ENCODE measurements at places on chromosomes 11 and 22.

- no peaks in the 10 kb centered on the region for H3K4me1 ChIP-seq
- no peak overlapping the region for H3K4me3 ChIP-seq
- H3K27me3 ChIP-seq: no peaks in the 10 kb centered on the region
Observed at GRCh38 chr11:94655291-94655690, 88.1 kb downstream of the PIWIL4 start.

GRCh38 chr22:45397806-45398205 lies 15.6 kb downstream of the SMC1B start:
- no peaks in the 10 kb centered on the region for H3K36me3 ChIP-seq
- no peak overlapping the region for H3K27ac ChIP-seq
- H3K27me3 ChIP-seq: no peaks in the 10 kb centered on the region
- DNase-seq: no peak

DNA sequence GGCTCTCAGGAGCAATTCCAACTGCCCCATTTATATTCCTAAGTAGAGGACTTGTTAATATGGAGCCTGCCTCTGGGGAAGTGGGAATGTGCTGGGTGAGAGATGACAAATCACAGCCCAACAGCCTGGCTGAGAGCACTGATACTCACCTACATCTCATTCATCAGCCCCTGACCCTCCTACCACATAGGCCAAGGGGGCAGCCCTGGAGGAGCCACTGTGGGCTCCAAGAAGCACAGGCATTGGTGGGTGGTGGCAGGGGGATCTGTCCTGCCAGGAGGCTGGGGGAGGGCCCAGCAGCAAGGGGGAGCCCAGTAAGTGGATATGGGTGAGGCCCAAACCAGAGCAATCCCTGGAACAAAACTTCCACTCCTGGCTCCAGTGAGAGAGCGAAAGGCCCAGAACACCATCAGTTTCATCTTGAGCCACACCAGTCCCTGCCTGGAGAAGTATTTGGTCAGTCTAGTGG lies 79.7 kb downstream of the BUD13 start:
- H3K4me3 ChIP-seq: no peak overlapping the region
- H3K36me3 ChIP-seq: no peaks in the 10 kb centered on the region
- H3K4me1 ChIP-seq: no peaks in the 10 kb centered on the region
- DNase-seq: no peak
- H3K27me3 ChIP-seq: no peaks in the 10 kb centered on the region

DNA sequence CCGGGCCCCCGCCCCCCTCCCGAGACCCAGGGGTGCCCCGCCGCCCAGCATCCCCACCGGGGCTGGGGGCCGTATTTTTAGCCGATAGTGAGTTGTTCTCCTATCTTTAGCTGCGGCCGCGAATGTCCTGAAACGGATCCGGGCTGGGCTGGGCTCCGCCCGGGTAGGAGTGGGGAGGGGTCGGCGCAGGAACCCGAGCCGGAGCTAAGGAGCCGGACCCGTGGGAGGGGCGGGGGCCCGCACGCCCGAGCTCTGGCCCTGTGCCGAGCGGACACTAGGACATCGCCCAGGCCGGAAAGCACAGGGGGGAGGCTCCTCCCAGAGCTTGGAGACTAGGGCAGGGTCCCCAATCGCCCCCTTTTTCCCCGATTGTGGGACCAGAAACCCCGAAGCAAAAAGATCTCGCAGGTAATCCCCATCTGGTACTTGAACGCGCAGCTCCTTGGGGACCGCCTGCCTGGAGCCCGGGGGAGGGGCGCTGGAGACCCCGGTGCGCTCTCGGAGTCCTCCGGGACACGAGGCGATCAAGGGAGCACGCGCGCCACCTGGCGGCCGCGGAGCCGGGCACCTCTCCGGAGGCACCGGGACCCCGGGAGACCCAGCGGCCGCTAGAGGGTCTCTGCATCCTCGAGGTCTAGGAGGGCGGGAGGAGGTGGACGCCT lies 669 bp downstream of the CDC42EP2 start:
- H3K4me3 ChIP-seq: peak overlapping the region; percentile 80
- DNase-seq: peak; percentile 96
- H3K4me1 ChIP-seq: peaks cover 19% of the 10 kb centered on the region
- no peaks in the 10 kb centered on the region for H3K36me3 ChIP-seq

DNA sequence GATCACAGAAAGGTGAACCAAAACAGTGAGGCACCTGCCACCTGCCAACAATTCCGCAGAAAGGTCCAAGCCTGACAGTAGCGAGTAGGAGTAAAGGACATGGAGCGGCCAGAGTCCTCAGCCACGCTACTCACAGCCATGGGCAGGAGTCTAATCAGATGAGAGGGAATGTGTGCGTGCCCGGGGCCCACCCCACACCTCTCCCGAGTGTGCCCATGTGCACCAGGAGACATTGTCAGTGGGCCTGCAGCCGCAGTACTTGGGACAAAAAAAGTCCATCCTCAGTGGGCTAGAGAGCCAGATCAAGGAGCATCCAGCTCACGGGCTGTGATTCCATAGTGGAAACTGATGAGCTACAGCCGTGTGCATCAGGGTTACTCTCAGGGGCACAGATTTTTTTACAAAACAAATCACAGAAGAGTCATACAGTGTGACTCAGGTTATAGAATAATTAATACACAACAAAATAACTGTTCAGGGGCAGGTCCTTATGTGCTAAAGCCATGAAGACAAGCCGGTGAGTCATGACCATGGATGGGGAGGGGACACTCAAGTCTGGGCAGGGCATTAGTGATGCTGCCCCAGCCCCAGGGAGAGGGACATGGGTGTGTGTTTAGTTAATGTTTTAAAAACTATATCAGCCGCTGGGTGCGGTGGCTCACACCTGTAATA lies 12.0 kb downstream of the SART1 start:
- no peak for DNase-seq
- no peak overlapping the region for H3K4me3 ChIP-seq
- H3K27ac ChIP-seq: no peak overlapping the region

DNA sequence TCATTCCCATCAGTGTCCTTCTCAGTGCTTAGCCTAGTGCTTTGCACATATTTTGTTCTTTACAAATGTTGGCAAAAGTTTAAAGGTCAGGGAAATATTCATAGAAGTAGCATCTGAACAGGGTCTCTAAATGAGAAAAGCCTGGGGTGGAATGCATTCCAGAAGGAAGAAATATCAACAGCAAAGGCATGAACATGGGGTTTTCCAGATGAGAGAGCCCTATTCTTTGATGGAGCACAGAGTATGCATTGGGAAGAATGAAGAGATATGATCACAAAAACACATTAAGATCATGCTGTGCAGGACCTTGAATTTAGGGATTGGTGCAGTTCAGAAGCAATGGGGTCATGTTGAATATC lies 140.2 kb downstream of the SNX19 start:
- H3K27ac ChIP-seq: no peak overlapping the region
- H3K4me1 ChIP-seq: no peaks in the 10 kb centered on the region
- no peaks in the 10 kb centered on the region for H3K36me3 ChIP-seq
- H3K4me3 ChIP-seq: no peak overlapping the region

DNA sequence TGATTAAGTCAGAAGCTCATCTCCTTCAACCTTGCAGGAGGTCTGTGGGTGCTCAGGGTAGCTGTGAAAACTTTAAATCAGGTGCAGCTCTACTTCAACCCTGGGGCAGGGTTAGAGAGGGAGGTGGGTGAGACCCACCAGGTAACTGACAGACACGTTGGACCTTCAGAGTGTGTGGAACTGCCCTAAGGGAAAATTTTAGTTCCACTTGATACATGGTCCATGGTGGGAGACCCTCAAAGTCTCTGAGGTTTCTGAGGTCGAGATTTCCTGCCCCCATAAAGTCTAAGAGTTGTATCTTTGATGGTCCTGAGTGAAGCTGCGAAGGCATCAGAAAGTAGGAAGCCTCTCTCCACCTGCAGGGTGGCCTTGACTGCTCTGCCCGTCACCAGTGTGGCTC lies 23.9 kb upstream of the NNMT start:
- no peak for DNase-seq
- H3K27ac ChIP-seq: no peak overlapping the region
- no peaks in the 10 kb centered on the region for H3K36me3 ChIP-seq
- no peak overlapping the region for H3K4me3 ChIP-seq

GRCh38 chr11:3667149-3668035 lies 3.8 kb downstream of the CHRNA10 start:
- H3K27ac ChIP-seq: no peak overlapping the region
- no peak for DNase-seq
- no peak overlapping the region for H3K4me3 ChIP-seq
- no peaks in the 10 kb centered on the region for H3K4me1 ChIP-seq
- H3K27me3 ChIP-seq: no peaks in the 10 kb centered on the region

DNA sequence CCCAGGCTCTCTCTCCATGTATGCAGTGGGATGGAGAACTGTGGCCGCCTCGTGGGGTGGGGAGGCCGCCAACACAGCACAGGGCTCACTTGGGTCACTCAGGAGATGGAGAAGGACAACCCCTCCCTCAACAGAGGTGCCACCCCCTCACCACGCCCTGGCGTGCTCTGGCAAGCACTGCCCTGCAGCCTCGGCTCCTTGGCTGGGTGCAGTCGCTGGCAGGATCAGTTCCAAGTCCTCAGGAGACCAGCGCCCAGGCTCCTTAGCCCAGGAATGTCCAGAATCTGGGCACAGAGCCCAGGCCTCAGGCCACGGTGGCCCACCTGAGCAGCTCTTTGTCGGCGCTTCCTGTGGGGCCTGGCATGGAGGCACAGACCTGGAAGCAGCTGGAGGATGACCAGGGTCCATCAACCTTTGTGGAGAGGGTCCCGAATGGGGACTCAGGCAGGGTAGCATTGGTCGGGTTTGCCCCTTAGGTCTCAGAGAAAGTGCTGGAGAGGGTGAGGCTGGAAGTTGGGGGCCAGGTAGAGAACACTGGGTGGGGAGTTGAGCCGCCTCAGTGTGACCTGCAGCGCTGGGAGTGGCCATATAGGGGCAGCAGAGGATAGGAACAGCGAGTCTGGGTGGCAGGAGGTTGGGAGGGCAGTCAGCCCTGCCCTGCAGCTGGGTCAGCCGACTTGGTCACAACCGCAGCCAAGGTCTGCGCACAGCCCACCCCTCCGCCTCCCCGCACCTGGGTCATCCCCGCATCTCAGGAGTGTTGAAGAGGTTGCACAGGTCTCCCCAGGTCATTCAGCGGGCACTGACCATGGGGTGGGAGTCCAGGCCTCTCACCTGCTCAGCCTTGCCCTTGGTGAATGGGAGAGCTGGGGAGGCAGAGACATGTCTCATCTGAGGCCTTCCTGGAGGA lies 8.2 kb downstream of the SUSD2 start:
- H3K4me3 ChIP-seq: no peak overlapping the region
- peak overlapping the region; percentile 56 for H3K27ac ChIP-seq
- peak; percentile 75 for DNase-seq
- peaks cover 3% of the 10 kb centered on the region for H3K36me3 ChIP-seq
- peaks cover 8% of the 10 kb centered on the region for H3K4me1 ChIP-seq

Data from kidney (tissue), 22 donors.